Right renal pelvis (tissue), 4 donors: ENCODE measurements at places on chromosomes 3 and 15. TPM values are rescaled to one million over a fixed set of nuclear protein-coding genes. Genes with fewer than 3 reads are reported as not detected.

FGF7 gene
- 19.8 TPM for polyA plus RNA-seq

AGBL1 gene
- polyA plus RNA-seq = 0.06 TPM

GOLGA8H gene
- 1.0 TPM for polyA plus RNA-seq

DNA sequence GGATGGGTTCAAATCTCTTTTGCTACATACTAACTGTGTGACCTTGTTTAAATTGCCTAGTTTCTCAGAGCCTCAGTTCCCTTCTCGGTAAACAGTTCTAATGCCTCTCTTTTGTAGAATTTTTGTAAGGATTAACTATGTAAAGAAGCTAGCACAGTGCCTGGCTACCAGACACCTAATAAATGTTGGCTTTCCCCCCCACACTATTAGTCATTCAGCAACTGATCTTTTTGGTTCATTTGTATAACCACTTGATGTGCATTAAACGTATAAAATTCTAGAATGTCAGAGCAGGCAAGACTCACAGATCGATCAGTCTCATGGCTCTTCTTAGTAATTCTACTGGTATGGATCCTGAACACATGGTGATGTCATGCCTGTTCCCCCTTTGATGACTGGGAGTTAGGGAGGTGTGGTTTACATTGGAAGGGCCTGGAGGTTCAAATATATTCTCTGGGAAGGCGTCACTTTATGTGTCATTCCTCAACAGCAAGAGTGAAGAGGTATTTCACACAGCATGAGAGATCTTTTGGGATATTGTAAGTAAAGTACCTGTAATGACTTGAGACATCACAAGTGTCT lies 6.5 kb downstream of the TAGLN3 start:
- DNase-seq = no peak

GRCh38 chr3:182364323-182364722 lies 429.0 kb upstream of the ATP11B start:
- no peak for DNase-seq

- peak; percentile 34 for DNase-seq
Observed at GRCh38 chr3:185825639-185826481, 1.0 kb upstream of the IGF2BP2 start.

CPNE9 gene
- 0.14 TPM for polyA plus RNA-seq

- DNase-seq = no peak
Observed at GRCh38 chr3:134761213-134761612, 33.8 kb upstream of the EPHB1 start.
